Skin of body (tissue), 3 donors: ENCODE measurements at places on chromosomes 2 and 18. TPM values are rescaled to one million over a fixed set of nuclear protein-coding genes. Genes with fewer than 3 reads are reported as not detected.
A peak's percentile ranks its signal among the peaks of the same experiment; 100 is the strongest.

DNA sequence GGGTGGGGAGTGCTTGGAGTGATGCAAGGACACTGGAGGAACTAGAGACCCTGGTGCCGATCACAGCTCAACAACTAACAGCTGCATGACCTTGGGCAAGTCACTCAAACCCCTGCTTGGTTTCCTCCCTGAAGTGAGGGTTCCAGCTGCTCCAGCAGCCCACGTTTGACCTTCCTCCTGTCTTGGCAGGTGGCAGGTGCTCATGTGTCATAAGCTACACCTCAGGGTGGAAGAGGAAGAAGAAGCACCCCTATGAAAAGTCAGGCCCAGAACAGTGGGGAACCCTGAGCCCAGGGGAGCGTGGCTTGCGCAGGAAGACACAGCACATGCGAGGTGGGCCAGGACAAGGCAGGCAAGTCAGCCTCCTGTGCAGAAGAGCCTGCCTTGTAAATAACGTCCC is 42.4 kb downstream of the MRPL35 start:
- no peak for DNase-seq

DNA sequence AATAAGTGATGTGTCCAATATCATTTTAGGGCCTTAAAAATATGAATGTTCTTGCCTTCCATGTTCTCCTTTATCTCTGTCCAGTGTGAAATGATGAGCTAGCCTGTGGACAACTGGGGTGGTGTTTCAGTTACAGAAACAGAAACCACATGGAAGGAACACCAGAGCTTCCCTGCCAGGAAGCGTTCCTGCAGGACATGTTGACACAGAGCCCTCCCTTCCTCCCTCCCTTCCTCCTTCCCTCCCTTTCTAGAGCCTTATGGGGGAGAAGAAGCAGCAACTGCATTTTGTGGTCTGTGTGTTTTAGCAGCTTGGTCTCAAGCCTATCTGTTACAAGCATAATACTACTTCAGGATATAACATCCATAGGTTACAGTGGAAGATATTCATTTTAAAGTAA is 539.7 kb upstream of the NETO1 start:
- DNase-seq = no peak

The GCG gene
- not detected for total RNA-seq

GRCh38 chr18:26133652-26134051 is at the start of gene PSMA8:
TSS of gene PSMA8 (plus strand) at chr18:26133869. CDS start at chr18:26133966, 97 bp downstream.
- DNase-seq = no peak

The MOCOS gene
- 1.6 TPM for total RNA-seq

GRCh38 chr2:85605406-85606115 is 3.1 kb upstream of the TMEM150A start:
- DNase-seq = peak; percentile 42

GRCh38 chr18:49849331-49850217 is 36.2 kb upstream of the ACAA2 start:
- DNase-seq = no peak

GRCh38 chr2:148545390-148546256 is 98.9 kb upstream of the EPC2 start:
- DNase-seq = no peak

- DNase-seq = no peak
Observed at GRCh38 chr18:33470216-33470615, 29.7 kb upstream of the CCDC178 start.

DNA sequence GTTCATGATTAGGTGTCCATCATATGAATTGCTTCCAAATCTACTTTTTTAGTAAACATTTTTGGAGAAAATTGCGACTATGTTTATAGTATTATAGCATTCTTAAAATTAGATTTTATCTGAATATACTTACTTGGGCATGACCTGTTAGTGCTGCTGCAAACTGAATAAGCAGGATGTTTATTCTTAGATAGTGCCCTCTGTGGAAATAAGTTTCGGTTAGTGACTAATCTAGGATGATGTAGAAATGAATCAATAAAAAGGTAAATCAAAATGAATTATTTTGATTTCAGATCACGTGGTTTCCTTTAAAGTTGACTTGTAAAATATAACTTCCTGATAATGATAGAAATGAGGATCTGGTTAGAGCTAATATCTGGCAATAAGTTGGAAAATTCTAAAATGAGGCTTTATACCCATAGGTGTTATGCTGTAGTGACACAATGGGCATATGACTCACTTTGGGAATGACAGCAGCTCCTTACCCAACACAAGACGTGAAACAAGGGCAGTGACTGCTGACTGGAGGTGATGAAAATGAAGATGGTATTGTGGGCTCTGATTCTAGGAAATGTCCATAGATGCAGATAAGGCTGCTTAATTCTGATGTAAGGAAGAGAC is 165.8 kb upstream of the TCF4 start:
- no peak for DNase-seq

- no peak for DNase-seq
Observed at GRCh38 chr2:236273126-236273525, 8.9 kb upstream of the ASB18 start.

GRCh38 chr2:167406558-167406957 is 518.3 kb downstream of the XIRP2 start:
- no peak for DNase-seq

DNA sequence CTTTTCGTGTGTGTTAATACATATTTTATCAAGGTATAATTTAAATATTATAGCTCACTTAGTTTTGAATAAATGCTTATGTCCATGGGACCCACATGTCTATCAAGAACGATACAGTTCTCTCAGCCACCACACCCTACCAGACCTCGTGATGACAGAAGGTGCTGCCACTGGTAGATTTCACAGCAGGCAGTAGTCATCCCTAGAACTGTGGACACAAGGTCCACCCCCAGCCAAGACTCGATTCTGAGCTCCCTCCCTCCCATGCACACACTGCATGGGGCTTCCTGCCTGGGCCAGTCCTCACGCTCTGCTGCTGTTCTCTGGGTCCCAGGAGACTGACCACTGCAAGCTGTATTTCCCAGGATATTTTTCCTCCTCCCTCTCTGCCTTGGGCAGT is 26.5 kb upstream of the CREB1 start:
- DNase-seq = no peak

The ZNF804A gene
- 0.30 TPM for total RNA-seq

- DNase-seq = no peak
Observed at GRCh38 chr2:241308267-241308666, 7.2 kb downstream of the HDLBP start.

DNA sequence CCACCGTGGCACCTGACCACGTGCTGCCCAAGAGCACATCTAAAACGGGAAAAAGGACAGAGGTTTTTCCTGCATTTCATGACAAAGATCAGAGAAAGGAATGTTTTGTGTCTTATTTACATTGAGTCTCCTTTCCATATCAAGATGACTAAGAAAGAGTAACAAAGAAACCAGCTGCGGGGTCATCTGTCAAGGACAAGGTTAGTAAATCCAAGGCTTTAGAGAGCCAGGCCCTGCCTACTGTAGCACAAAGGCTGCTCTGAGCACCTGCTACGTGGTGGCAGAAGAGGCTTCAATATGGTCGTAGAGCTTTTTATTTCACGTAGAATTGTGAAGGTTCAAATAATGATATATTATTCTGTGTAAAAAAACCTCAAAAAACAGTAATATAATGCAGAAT is 51.0 kb downstream of the PRELID3A start:
- DNase-seq = no peak

GRCh38 chr2:203550266-203550665 is 15.2 kb upstream of the RAPH1 start:
- no peak for DNase-seq

GRCh38 chr2:98269274-98269673 is 77.0 kb upstream of the CNGA3 start:
- DNase-seq = peak; percentile 24

The DPP4 gene
- total RNA-seq = 13.7 TPM

The LOXHD1 gene
- 2.8 TPM for total RNA-seq

The MC2R gene
- total RNA-seq = not detected

DNA sequence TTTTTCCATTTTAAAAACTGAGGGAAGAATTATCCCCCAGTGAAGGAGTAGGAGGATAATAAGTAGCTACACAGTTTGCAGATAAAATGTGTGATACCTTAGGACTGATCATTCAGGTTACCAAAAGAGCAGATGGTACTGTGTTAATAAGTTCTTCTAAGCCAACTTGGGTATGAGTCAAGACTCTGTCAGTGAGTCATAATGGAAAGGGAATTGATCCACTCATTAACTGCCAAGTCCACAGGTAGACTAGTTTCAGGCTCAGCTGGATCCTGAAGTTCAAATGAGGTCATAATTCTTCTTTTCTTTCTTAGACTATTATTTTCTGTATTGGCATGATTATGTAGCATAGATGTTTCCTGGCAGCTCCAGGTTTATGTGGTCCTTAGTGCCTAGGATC is 142.4 kb upstream of the ALPP start:
- no peak for DNase-seq

- no peak for DNase-seq
Observed at GRCh38 chr2:12261986-12262680, 454.6 kb upstream of the TRIB2 start.

DNA sequence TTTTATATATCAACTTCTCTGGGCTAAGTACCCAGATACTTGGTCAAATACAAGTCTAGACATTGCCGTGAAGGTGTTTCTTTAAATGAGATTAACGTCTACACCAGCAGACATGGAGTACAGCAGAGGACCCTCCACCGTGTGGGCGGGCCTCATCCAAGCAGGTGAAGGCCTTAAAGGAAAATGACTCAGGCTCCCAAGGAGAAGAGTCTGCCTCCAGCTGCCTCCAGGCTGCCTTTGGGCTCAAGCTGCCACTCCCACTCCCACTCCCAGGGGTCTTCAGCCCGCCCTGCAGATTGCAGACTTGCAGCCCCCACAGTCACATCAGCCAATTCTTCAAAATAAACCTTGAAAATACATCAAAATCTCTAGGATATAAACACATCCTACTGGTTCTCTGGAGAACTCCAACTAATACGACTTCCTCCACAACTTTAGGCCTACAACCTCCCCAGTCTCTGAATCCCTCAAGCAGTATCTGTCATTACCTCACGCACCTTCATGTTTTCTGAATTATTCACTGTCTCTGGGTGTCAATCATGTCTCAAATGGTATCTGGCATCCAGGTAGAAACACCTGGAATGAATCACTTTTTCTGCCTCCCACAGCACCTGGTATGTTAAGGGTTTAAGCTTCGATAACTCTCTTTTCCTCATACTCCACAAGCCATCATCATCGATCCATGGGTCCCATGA is 6.9 kb downstream of the ITGB1BP1 start:
- no peak for DNase-seq

DNA sequence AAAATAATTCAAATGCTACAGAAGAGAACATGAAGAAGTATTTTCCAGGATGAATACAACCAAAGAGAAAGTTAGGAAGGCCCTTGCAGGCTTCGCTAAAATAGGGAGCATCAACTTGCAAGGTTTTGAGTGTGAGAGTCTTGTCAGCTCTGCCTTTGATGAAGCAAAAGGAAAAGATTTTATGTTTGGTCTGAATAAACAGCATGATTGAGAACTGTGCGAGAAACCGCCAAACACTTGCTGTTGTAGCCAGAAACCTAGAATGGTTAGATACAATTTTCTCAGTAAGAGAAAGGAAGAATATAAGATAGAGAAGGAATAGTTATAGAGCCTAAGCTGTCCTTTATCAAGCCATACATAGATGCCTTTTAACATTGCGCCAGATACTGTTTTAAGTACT is 163.6 kb downstream of the L3MBTL4 start:
- DNase-seq = no peak
